ENCODE measurements at places on chromosomes 13 and 19. TPM values are rescaled to one million over a fixed set of nuclear protein-coding genes. Genes with fewer than 3 reads are reported as not detected.

AMER2 gene
- polyA plus RNA-seq: not detected

- DNase-seq: no peak
These were observed 503.0 kb downstream of the DCT start for GRCh38 chr13:93976528-93976927.

DNA sequence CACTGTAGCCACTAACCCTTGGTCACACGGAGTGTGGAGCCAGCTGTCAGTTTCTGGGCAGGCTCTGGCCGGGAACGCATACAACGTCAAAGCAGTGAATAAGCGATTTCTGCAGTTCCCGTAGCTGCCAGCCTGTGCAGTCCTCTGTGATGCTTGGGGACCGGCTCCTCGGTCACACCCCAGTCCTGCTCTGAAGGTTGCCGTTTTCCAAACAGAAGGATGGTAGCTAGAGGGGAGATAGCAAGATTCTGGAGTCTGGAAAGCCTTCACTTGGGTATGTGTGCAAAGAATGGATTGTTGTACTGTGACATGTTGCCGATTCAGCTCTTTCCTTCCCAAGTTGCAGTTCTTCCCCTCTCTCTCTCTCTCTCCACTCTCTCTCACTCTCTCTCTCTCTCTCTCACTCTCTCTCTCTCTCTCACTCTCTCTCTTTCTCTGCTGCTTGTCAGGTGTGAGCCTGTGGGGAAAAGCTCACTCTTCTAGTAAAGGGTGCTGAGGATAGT, 38.7 kb upstream of the C1QTNF9 start:
- DNase-seq: peak; percentile 3

THSD8 gene
- not detected for polyA plus RNA-seq

GRCh38 chr13:100673376-100673712, 1.3 kb downstream of the TMTC4 start:
- no peak for DNase-seq

- no peak for DNase-seq
These were observed 480.4 kb upstream of the SGCG start for GRCh38 chr13:22700246-22700887.

DNA sequence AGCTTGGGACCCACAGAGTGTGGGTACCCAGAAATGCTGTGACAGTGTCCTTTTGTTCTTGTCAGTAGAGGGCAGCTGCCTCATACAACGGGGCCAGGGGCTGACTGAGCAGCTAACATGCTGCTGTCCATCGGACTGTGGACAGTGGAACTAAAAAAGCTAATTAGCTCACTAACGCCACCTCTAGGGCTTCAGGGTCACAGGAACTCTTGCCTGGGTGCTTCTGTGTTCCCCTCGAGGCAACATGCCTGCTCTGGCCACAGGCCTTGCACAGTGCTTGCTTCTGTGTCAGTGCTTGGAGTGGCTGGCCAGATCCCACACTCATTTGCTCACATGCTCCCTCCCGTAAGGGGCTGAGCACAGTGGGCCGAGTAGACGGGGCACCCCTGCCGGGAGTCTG, 377.0 kb downstream of the OLFM4 start:
- no peak for DNase-seq

ACP7 gene
- polyA plus RNA-seq: 0.28 TPM

CEACAM20 gene
- polyA plus RNA-seq: not detected

PRR19 gene
- polyA plus RNA-seq: 4.5 TPM

DNA sequence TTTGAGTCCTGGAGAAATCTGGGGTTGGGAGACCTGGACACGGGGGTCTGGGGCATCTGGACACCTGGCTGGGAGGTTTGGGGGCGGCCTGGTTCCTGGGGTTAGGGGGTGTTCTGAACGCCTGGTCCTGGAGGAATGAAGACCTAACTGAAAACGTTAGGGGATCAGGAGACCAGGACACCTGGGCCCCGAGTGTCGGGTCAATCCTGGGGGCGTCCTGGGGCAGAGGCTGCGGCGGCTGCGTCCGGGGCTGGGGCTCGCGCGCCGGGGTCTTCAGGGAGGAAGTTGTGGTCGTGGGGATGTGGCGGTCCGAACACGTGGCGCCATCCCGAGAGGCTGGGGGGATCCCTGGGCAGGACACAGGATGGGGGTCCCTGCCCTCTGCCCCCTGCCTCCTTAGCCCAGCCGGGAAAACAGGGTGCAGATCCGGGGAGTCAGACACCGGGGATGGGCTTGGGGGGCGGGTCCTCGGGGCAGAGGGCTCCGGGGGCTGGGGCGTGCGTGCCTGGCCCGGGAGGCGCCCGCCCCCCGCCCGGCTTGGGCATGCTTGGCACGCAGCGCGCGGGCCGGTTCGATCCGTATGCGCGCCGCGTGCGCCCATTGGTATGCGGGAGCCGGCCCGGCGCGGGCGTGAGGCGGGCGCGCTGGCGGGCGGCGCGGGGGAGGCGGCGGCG, 632 bp downstream of the NPAS1 start:
- no peak for DNase-seq

KCTD4 gene
- polyA plus RNA-seq: not detected

DNA sequence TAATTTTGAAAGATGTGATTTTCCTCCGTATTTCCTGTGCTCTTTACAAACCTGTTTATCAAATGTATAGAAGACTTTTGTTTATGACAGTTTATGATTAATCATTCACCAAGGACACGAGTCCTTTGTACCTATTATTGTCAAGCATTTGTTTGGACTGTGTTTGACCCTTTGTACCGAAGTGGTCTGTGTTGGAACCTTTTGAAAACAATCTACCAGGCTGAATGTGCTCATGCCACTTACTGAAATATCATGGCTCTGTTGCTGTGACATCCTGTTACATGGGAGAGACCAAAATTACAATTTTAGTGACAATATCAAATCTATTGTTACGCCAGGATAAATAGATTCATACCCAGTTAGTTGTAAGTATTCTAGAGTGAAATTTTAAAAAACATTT, 193.6 kb downstream of the IRS2 start:
- DNase-seq: no peak

DNA sequence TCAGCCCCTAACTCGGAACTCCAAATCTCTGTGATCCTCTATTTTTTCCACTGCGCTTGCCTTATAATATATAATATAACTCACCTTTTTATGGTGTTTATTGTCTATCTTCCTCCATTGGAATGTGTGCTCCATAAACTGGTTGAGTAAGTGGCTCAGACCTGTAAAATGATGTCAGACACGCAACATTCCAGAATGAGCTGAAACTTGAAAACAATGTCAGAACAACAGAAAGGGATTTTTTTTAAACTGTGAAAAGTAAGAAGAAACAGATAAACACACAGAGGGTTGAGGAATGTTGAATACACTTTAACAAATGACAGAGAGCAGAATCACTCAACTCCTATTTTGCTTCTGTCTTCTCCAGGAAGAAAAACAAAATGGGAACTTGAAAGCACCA, 19.1 kb upstream of the FAM216B start:
- no peak for DNase-seq

- DNase-seq: no peak
These were observed 44.7 kb downstream of the EFNB2 start for GRCh38 chr13:106490569-106491321.

DNA sequence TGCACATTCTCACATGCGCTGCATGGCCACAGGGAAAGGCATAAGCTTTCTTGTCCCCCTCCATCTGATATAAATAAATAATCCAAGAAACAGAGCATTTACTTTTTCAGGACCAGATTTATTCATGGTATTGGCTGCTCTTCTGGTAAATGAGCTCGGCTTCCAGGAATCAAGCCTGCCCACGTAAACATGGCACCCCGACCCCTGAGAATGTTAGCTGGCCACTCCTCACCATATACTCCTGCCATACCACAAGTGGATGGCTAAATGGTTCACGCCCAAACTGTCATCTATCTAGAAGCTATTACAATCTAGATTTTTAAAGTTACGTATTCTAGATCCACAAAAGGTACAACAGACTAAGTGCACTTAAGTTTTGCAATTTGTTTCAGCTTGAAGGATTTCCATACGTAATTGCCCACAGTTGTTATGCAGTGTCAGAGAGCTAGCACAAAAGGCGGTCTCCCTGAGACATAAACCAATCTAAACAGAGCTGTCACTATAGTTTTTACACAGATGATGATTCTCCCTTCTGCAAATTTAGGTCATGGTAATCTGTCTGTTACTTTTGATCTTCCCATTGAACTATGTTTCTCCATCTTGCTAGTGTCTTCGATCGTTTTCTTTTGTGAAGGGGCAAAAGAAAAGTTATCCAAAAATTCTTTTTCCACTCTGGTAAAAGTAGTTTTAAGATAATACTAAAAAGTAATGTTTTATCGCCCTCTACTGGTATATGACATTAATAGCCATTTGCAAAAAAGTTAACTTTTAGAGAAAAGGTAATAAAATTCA, 16.2 kb upstream of the FOXO1 start:
- peak; percentile 7 for DNase-seq

GRCh38 chr13:41654796-41655195, 197.4 kb downstream of the RGCC start:
- DNase-seq: no peak

SHC2 gene
- 0.58 TPM for polyA plus RNA-seq

RFPL4A gene
- polyA plus RNA-seq: not detected

TMPRSS9 gene
- polyA plus RNA-seq: 0.04 TPM

C19orf85 gene
- not detected for polyA plus RNA-seq

DNA sequence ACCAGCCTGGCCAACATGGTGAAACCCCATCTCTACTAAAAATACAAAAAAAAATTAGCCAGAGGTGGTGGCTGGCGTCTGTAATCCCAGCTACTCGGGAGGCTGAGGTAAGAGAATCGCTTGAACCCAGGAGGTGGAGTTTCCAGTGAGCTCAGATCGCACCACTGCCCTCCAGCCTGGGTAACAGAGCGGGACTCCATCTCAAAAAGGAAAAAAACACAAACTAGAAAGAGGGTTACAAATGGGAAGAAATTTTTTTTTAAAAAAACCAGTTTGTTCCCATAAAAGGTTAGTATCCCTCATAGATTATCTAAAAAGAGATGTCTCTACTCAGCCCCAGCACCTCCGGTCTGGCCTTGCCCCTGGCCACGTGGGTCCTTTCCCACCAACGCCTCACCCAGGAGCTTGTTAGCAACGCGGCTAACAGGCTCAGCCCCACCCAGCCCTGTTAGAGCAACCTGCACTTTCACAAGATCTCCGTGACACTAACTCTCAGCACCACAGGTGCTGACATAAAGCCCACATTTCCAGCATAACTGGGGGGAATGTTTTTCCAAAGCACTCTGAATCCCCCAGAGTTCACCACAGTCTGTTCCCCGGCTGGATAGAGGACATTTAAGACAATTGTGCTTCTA, 4.3 kb downstream of the DMKN start:
- no peak for DNase-seq

CEACAM7 gene
- polyA plus RNA-seq: not detected

DNA sequence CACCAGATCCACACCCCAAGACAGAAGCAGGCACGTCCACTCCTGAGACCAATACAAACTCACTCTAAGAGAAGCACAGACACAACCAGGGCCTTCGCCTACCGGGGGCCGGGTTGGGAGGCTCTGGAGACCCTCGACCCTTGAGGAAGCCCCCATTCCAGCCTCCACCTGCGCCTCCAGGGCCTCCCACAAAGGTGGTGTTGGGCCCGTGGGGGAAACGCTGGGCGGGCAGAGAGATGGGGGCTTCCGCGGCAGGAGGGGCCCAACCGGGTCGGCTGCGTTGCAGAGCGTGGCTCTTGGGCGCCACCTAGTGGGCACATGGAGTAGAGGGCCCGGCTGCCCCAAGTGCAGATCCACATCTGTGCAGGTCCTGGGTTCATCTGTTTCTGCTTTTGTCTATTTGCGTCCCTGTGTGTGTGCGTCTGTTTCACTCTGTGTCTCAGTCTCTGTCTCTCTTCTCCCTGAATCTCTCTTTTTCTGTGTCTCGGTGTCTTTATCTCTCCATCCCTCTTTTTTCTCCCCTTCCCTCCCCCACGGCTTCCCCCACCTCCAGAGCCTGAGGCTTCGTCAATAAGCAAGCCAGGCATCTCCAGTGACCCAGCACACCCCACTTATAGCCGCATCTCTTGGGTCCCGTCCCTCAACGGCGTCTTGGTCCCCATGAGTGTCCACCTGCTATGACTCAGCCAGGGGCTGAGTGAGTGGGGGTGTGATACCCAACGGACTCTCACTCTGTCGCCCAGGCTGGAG, 10.5 kb upstream of the TINCR start:
- DNase-seq: peak; percentile 33

DNA sequence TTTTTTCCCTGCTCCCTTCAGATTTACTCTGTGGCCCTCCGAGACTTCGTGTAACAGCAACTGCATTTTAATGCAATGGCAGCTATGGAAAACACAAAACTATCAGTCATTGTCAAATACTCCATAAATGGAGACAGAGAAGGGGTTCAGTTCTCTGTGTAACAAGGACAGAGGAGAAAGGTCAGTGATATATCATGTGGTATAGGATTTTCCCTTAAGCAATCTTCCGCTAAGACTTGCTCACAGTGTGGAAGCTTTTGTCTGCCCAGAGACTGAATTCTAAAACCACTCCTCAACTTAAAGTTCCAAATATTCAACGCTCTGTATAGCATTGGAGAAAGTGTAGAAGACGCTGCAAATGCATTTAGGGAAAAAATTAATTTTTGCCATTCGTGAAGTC, 111.3 kb upstream of the EDNRB start:
- DNase-seq: no peak

GRCh38 chr19:35704218-35704617, at the start of gene ZBTB32:
TSS of gene ZBTB32 (plus strand) at chr19:35704558. CDS start at chr19:35714627, 10,069 bp downstream.
- DNase-seq: no peak

GNA15 gene
- 0.04 TPM for polyA plus RNA-seq

DNA sequence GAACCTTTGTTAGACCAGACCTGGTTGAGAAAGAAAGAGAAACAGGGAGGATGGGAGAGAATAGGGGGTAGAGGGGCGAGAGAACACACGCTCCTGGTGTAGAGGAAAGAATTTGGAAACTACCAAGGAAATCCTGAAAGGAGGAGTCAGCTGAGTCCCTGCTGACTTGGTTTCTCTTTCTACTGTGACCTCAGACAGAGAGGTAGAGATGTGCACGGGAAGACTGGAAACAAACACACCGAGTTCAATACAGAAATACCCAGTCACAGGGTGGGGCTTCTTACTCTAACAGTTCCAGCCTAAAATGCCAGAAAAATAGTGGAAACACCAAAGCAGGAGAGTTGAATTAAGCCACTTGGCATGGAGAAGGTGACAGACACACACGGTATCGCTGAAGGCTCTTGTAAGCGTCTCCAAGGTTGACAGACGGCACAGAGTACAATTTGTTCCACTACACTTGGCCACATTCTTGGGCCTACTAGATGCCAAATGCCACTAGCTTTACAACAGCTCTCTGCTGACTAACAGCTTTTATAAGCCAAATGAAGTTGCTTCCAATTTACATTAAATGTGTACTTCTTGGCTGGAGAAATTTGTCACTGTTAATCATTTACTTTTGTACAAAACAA, 28.1 kb downstream of the LATS2 start:
- no peak for DNase-seq

PTGER1 gene
- polyA plus RNA-seq: 0.17 TPM

S1PR4 gene
- polyA plus RNA-seq: 0.17 TPM

Data from A549 (cell line).